Activated CD4-positive, alpha-beta T cell treated with anti-CD3 and anti-CD28 coated beads, Interleukin-2, Interleukin-4, amounts not matched to agents 100 ng/mL and 50 ng/mL, durations not matched to agents 16 hours and 8 hours (primary cell): ENCODE measurements at places on chromosomes 11 and 22.

- no peak for DNase-seq
These were observed 503.7 kb downstream of the NTM start for GRCh38 chr11:131874070-131874469.

GRCh38 chr11:12150831-12151382, 40.5 kb downstream of the MICAL2 start:
- DNase-seq: peak; percentile 87

GRCh38 chr11:102810950-102811660, 13.1 kb upstream of the MMP1 start:
- DNase-seq: no peak

DNA sequence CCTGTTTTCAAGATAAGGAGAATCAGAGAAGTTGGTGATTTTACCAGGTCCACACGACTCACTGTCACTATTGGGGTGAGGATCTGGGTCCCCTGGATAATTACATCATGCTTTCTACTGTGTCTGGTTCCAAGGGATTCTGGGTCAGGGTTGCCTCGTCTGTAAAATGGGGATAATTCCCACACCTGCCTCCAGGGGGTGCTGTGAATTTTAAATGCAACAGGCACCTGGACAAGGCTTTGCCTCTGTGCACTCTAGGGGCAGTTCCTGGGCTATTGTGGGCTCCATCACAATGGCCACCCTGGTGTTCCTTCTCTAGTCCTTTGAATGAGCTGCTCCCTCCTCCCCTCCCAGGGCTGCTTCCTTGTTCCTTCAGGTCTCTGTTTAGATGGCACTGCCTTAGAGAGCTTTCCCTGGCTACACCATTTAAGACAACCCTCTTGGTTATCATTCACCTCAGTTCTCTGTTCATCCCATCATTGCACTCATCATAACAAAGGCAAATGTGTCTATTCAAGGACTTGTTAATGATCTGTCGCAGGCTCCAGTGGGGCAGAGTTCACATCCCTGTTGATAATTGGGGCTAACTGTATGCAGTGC, 178.6 kb downstream of the MIAT start:
- DNase-seq: peak; percentile 61

- no peak for DNase-seq
These were observed 2.9 kb upstream of the RAB38 start for GRCh38 chr11:88178191-88178590.

DNA sequence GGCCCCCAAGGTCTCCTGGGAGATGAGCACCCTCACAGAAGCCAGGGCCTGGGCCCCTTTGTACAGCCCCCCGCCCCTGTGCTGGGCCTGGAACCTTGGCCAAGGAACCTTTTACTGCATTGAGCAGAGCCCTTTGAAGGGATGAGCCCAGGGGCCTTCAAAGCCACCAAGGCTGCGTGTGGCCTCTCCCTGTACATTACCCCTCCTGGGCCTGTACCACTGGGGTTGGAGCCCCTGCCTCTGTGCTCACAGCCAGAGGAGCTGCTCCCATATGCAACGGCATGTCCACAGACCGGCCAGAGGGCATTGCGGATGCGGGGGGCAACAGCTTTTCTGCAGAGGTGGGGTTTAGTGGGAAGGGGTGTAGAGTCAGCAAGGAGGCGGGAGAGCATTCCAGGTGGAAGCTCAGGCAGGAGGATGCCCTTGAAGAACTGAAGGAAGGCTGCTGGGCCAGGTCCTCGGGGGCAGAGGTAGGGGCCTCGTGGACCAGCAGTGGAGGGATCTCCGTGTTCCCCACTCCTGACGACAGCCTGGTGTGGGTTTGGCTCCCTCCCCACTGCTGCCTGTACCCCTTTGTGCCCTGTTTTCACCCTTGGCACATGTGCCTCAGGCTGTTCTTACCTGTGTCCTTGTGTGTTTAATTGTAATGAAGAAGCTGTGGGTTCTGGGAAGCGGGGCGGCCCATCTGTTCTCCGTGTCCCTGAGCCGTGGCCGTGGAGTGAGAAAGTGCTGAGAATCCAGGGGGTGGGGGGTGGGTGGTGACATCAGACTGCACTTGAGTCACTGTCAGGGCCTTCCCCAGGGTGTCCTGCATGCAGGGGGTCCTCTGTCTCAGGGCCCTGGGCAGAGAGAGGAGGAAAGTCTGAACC, 46.9 kb downstream of the ARHGAP8 start:
- DNase-seq: no peak

DNA sequence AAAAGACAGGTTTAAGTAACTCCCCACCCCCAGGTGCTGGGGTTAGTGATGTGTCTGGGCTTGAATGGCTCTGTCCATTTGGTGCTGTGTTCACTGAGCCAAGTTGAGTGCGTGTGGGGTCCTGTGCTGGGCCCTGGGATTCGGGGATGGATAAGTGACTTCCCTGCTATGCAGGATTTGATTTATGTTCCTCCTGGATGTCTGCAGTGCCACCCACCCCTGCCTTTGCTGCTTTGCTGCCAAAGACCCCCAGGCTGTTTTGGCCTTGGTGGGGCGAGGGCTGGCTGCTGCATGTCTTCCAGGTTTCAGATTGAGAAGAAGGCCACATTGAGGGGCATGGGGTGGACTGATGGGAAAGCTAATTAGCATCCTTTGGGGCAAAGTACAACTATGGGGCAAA, 77.9 kb upstream of the PARVG start:
- DNase-seq: no peak

- DNase-seq: no peak
These were observed 1.6 kb downstream of the RNASEH2C start for GRCh38 chr11:65718964-65719492.

DNA sequence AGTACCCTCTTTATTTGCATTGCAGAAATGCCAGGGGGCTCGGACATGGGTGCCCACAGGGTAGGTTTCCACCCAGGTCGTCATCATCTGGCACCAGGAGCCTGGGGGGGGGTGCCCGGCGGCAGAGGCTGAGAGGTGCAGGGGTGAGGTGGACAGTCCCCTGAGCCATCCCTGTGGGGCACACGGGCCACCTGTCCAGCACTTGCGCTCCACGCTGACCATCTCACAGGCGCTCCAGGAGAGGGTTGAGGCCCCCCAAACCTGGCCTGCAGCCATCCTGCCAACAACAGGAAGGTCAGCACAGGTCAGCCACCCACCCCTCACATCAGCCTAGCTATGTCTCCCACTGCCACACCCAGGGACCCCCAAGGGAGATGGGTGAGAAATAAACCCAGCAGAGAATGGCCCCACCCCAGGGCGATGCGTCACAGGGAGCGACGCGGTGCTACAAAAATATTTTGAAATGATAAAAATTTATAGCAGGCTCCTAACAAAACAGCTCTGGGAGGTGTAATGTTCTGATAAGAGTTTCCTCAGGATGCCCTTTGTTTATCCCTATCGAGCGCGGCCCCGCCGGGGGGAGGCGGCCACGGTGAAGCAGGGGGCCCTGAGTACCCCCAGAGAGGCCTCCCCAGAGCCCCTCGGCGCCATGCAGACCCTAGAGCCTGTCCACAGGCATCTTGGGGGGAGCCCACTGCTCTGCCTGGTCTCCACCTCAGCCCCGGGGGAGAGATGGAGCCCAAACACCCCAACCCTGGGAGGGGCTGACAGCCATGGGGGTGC, 21.0 kb upstream of the GNB1L start:
- DNase-seq: no peak

DNA sequence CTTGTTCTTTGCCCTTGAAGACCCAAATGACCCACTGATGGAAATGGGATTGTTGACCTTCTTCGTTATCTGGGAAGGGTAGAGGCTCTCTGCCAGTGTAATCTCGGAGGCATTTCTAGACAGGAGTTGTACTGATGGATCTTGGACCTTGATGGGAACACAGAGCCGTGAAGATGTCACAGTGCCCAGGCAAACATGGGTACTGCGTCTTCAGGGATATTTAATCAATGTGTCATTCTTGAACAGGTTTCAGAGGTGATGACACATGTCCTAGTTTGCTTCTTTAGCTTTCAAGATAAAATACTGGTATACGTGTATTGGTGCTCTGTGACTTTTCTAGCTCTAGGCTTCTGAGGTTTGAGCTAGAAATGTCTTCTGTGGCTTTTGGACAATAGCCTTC, 6.2 kb downstream of the LDLRAD3 start:
- no peak for DNase-seq

DNA sequence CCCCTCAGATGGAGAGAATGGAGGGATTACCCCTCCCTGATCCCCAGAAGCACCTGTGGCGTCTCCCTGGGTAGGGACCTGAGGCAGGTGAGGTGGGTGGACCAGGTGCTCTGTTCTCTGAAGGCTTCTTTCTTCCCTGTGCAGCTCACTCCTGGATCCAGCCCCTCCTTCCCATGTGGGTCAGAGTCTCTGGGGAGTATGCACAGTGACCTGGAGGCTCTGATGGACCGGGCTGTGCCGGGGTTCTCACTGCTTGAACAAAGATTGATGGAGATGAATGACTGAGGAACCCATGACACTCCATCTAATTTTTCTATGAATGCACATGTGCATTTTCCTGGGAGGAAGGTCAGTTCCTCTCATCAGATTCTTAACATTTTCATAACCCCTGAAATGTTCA, 78.6 kb upstream of the SHANK2 start:
- DNase-seq: no peak

GRCh38 chr22:17086788-17087497, 2.1 kb downstream of the IL17RA start:
- DNase-seq: no peak

DNA sequence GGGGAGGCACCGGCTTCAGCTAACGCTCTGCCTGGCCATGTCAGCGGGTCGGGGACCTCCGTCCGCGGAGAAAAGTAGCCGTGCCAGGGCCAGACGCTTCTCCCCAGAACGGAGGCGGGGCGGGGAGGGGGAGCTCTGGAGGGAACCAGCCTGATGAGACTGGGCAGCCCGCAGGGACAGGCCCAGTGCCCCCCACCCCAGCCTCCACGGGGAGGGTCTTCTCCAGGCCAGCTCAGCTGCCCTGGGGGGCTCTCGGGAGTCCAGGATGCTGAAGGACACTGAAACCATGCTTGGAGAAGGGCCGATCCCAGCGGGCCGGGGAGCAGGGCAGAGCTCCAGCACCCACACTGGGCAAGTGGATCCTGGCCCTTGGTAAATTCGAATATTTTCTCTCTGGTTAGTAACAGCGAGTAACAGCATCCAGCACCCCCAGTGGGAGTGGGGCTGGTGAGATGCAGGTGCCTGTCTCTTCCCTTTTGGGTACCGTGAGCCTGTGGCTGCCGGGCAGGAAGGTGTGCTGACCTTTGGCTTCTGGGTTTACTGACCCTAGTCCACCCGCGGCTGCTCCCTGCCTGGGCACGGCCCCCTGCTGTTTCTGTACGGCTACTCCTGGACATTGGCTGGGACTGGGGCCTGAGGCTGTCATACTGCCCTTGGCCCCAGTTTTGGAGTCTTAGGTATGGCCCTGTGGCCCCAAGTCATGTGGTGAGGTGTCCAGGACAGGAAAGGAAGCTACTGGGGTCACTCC, 35.8 kb downstream of the GRAMD4 start:
- DNase-seq: no peak

GRCh38 chr11:101182467-101182866, 52.9 kb upstream of the PGR start:
- no peak for DNase-seq

DNA sequence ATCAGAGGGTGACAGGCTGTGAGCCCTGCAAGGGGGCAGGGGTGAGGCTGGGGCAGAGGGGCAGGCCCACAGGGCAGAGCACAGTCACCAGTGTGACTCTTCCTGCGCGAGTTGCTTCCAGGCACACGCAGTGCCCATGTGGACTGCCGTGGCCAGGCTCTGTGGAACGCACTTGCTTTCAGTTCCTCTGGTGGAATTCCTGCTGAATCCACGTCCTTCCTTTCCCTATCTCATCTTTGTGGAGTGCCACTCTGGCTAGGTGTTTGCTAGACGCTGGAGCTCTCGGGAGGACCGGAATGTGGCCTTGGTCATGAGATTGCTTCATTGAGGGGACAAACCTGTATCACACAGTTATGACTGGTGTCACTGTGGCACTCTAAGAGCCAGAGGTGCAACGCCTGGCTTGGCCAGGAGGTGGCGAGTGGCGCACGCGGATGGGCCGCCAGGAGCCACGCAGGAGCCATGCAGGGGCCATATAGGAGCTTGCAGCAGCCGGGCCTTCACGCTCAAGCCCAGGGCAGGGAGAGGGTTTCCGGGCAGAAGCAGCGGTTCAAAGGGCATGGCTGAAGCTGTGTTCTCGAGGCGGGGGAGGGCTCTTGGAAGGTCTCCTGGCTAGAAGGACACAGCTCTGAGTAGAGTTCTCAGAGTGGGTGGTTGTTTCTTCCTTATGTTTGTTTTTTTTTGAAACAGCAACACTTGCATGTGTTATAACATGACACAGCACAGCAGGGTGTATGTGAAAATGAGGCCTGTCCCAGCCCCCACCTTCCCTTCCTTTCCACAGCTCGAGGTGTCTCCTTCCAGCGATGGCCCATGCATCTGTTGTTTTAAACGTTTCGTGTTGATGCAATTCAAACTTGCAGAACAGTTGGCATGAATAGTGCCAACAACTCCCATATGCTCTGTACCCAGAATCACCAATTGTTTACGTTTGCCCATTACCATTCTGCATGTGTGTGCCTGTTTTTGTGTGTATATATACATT, 36.2 kb downstream of the TBC1D22A start:
- DNase-seq: peak; percentile 77

DNA sequence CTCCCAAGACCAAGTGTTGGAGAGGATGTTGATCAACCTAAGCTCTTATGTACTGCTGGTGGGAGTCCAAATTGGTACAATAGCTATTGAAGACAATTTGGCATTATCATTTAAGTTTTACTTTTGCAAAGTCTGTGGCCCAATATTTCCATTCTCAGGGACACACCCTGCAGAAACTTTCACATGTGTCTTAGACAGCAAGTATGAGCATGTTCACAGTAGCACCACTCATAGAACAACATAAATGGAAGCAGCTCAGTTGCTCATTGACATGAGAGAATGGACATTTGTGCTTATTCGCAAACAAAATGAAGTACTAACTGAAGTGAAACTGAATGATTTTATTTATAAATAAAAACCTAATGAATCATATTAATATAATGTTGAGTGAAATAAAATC, 135.5 kb downstream of the NOX4 start:
- no peak for DNase-seq

DNA sequence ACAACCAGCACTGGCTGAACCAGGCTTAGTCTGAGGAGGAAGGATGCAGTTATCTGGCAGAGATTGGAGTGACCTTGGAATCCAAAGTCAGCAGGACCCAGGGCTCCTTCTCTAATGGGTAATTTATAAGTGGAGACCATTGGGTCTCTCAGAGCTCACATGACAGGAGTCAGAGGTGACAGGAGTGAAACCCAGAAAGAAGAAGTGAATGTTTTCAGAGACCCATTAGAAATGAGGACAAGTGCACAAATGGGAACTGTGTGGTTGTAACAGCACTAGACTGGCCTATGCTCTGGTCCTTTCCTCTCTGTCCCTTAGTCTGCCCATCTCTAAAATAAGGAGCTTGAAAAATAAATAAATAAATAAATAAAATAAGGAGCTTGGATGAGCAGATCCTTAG, 107.4 kb downstream of the SERGEF start:
- no peak for DNase-seq
